Lower lobe of right lung (tissue), 2 donors: ENCODE measurements at places on chromosomes 11 and 22.

DNA sequence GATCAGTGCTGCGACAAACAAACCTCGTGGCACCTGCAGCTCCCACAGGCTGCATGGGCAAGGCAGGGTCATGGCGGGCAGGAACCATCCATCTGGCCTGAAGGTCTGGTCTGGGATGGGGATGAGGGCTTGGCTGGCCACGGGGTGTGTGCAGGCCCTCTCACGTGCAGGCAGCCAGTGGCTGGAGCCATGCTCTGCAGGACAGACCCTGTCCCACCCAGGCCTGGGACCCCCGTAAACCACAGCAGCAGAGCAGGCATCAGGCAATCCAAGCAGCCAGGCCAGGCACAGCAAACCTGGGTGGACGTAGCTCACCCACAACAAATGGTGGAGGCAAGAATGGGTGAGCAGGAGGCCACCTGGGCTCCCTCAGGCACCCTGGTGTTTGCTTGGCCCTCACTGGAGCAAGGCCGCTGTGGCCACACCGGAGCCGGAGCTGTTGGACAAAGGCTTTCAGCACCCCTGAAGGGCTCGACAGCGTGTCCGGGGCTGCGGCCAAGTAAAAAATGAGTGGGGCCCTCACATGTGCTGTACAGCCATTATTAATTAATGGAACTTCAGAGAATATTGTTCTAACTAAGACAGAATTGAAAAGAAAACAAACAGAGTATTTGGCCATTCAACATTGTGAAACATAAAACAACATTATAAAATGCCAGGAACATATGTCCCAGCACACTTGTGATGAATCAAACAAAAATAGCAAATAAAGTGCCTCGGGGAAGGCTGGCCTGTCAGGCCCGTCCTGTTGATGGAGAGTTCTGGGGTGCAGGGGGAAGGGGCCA is 24.0 kb upstream of the GNB1L start:
- peak; percentile 37 for DNase-seq

GRCh38 chr11:3880724-3881123 is 25.3 kb downstream of the STIM1 start:
- DNase-seq = no peak

GRCh38 chr11:120339394-120339890 is 3.2 kb downstream of the ARHGEF12 start:
- DNase-seq = no peak

DNA sequence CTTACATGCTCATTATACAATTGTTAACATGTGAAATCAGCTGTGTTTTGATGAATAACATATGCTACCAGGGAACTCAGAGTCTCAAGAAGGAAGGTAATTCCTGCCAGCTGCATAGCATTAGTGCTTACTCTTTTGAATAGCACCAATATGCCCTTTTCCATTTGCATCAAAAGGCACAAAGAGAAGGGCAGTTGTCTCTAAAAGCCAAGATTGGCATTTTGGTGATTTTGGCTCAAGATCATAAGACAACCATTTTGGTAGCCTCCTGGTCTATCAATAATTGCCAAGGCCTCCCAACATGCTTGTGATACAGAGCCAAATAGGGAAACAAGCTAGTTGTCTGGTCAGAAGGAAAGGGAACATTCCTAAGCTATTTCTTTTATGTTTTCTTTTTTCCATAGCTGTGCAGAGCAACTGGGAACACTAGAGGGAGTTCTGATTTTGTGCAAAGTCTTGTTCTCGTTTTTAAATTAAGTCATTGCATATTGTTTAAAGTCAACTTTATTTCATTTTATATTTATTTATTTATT is 416.7 kb upstream of the CHORDC1 start:
- DNase-seq = no peak

- no peak for DNase-seq
These were observed 13.7 kb downstream of the NFRKB start for GRCh38 chr11:129881570-129882170.

DNA sequence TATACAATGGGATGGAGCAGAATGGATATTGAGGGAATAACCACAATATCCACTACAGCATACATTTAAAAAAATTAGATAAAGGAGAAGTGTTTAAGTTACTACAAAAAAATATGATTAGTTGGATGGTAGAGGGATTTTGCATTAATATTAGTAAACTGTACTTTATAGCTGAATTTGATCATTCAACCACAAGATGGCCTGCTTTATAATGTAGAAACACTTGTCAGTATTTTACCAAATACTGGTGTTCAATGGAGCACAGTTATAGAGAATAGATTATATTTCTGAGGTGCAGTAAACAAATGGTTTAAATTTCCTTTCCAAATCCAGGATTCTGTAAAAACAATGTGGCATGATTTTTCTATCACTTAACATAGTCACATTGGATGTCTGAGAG is 818.8 kb upstream of the CHORDC1 start:
- DNase-seq = no peak

DNA sequence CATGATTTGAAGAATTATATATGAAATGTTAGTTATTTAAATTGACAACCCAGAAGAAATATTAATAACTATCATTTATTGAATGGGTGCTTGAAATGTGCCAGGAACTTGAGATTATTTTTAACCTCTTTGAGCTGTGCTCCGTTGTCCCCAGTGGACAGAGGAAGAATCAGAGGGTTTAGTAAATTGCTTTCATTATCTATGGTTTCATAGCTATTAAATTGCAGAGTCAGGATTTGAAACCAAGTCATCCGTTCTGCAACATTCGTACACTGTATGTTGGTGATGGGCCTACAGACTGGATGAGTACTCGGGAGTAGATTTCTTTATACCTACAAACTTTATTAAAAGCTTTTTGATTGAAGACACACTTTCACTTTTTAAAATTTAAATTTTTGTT is 4.9 kb downstream of the HSD17B12 start:
- DNase-seq = no peak

DNA sequence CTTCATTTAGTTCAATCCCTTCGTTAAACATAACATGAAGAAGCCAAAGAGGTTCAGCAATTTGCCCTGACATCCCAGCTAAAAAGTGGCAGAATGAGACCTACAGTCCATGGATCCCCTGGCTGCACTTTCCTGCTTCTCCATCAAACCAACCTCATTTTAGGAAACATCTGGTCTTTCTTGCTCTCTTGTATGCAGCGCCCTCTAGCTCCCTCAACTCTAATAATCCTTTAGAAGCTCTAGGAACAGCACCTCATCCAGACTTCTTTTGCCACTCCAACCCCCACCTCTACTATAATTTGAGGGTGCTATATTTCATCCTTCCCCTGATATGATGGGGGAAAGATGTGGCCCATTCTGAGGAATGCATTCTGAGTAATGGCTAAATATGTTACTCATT is 7.4 kb downstream of the CNTF start:
- DNase-seq = no peak

DNA sequence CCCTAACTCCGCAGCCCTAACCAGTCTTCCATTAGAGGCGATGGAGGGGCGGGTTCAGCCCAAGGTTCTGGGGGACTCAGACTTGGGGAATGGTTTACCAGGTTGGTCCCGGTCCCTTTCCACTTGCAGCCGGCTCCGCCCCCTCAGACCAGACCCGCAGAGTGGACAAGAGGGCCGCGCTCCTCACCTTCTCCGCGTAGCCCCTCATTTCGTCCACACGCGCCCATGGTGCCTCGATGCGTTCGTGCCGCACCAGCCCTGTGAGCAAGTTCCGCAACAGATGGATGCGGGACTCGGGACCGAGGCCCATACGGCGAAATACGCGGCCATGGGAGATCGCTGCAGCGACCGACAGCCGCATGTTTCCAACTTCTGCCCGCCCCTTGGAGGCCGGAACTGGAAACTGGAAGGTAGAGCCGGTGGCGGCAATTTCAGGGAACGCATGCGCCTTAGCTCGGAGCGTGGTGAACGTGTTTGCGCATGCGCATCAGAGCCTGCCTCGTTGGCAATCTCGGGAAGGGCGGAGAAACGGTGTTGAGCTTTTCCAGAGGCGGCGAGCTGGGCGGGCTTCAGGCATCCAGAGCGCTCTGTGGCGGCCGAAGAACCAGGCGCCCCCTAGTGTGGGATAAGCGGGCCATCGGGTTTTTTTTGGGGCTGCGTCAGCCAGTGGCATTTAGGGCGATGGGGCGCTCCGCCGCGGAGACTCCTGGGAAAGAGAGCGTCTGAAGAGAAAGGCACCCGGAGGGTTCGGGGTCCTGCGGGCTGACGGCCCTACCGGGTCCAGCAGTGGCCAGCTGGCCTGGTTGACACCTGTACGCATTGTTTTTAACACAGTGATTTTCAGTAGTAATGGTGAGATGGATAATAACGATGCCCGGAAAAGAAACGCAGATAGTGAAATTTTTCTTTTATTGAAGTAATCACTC is at the start of gene MRPL17:
MRPL17 (minus strand) TSS at position 405 of the 926 bp plus-strand sequence; CDS start at position 361, 44 bp downstream.
- DNase-seq = peak; percentile 99

DNA sequence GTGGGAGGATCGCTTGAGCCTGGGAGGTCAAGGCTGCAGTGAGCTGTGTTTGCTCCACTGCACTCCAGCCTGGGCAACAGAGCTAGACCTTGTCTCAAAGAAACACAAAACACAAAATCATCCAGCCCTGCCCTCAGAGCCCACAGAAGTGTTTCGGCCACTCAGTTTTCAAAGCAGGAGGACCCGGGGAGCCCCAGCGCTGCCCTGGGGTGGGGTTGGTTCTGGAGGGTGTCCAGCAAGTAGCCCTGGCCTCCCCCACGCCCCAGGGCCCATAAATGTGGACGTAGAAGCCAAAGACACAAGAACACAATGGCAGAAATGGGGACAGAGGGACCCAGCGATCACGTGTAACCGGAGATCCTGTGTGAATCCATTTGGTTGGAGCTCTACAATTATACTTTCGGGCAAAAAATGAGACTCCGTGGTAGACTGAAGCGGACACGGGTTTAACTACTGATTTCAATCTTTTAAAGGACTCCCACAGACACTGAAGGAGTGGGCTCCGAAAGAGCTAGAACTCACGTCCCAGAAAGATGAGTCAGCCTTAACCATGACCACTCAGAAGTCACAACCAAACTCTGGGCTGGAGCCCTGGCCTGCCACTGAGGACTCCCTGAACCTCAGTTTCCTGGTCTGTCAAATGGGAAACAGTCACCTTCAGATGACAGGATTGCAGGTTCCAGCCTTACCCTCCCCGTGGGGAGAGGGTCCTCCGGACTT is 9.0 kb upstream of the CYTH4 start:
- DNase-seq = peak; percentile 41

DNA sequence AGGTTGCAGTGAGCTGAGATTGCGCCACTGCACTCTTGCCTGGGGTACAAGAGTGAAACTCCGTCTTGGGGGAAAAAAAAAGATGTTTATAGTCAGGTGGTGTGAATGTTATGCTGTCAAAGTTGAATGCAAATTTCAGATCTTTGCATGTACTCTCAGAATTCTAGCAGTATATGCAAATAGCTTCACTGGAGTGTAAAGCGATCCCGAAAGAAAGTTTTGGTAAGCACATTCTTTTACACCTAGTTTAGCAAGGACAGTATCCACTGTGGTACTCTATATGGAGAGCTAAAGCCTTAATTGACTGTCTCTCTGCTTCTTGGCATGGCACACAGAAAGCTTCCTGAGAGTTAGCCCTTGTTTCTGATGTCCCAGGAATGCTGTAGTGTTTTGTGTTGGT is 4.0 kb downstream of the JAM3 start:
- DNase-seq = no peak

GRCh38 chr11:121300972-121301699 is 8.6 kb downstream of the SC5D start:
- no peak for DNase-seq

GRCh38 chr11:65213322-65214211 is 31.8 kb downstream of the CAPN1 start:
- no peak for DNase-seq

DNA sequence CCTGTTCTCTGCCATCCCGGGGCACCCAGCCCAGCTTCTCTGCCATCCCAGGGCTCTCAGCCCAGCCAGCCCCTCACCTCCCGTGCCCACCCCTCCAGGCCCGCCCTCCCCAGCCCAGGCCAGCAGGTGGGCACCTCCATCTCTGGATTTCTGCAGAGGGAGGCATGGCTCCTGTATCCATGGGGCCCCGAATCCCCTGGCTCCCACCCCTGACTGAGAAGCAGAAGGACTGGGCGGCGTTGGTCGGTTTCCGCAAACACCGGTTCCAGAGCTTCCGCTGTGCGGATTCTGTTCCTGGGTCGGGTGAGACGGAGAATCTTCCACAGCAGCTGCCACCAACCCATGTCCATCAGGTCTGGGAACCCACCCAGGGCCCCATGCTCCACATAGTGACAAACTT is 240.3 kb downstream of the BRD1 start:
- peak; percentile 25 for DNase-seq

GRCh38 chr11:134818516-134818915 is 406.5 kb upstream of the B3GAT1 start:
- DNase-seq = no peak

- no peak for DNase-seq
These were observed 7.2 kb upstream of the OR4X2 start for GRCh38 chr11:48237727-48238126.

- no peak for DNase-seq
These were observed 288.1 kb downstream of the DYNC2H1 start for GRCh38 chr11:103397369-103397768.

- peak; percentile 72 for DNase-seq
These were observed at the start of gene LRRC32 for GRCh38 chr11:76670485-76671236. Gene LRRC32 (minus strand): TSS chr11:76670747. CDS start chr11:76665954, 4,793 bp downstream.

GRCh38 chr11:104163100-104164027 is 583 bp downstream of the PDGFD start:
- no peak for DNase-seq

- DNase-seq = peak; percentile 41
These were observed 40.2 kb downstream of the TBX1 start for GRCh38 chr22:19800761-19801244.

DNA sequence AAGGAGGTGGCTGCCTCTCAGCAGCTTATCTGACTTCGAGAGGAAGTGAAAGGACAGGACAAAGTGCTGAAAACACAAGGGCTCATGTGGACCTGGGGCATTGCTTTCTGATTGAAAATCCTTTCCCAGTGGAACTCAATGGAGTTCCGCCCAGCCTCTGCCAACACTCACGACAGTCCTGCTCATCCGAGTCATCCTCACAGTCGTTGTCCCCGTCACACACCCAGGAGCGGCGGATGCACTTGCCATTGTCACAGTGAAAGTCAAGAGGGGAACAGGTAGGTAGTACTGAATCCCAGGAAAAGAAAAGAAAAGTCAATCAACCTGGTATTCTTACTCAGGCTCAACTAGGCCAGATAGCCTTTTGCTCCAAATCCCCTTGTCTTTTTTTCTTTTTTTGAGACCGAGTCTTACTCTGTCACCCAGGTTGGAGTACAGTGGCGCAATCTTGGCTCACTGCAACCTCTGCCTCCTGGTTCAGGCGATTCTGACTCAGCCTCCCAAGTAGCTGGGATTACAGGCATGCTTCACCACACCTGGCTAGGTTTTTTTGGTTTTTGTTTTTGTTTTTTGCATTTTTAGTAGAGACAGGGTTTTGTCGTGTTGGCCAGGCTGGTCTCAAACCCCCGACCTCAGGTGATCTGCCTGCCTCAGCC is 18.1 kb downstream of the LRP4 start:
- no peak for DNase-seq

- no peak for DNase-seq
These were observed 42.6 kb upstream of the MPEG1 start for GRCh38 chr11:59255281-59255680.

- no peak for DNase-seq
These were observed 455.3 kb downstream of the SOX6 start for GRCh38 chr11:15901054-15901453.
